ENCODE measurements at places on chromosomes 3 and 15.

DNA sequence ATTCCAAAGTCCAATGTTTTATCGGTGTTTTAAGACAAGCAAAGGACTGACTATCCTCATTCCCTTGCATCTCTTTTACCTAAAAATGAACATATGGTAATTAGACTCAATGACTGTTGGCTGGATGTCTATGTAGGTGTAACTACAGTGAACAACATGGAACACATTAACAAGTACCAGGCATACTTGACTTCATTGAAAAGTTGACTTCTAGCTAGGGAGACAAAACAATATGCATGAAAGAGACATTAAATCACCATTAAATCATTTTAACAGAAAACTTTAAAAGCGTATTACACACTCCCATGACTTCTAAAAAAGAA, 34.3 kb upstream of the ANPEP start:
- no peak for DNase-seq

- no peak for DNase-seq
These were observed 244.5 kb downstream of the CACNA2D3 start for GRCh38 chr3:54366839-54367238.

DNA sequence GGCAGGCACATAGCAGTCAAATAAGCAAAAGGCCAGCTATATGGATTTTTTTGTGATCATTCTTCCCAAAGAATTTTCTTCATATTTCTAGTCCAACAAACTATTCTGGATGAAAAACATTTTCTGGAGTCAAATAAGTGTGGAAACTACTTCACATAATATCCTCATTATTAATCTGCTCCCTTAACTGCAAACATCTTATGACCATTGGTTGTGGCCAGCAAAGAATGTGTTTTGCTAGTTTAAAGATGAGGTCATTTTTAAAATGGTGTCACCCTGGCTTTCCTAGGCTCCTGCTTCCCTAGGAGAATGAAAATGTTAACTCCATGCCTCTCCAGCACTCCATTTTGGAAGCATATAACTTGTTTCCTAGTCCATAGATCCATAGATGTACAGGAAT, 118.8 kb downstream of the SST start:
- DNase-seq, result peak; percentile 47

DNA sequence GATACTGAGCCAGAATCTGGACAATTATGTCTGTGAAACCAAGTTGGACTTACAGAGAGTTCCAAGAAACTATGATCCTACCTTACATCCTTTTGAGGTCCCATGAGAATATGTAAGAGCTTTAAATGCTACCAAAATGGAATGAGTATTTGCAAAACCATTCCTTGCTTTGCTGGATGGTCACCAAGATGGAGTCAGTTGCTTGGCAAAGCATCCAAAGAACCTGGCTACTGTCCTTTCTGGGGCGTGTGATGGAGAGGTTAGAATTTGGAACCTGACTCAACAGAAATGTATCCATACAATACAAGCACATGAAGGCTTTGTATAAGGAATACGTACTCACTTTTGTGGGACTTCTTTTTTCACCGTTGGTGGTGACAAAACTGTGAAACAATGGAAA, 36.2 kb downstream of the AP4E1 start:
- no peak for DNase-seq

DNA sequence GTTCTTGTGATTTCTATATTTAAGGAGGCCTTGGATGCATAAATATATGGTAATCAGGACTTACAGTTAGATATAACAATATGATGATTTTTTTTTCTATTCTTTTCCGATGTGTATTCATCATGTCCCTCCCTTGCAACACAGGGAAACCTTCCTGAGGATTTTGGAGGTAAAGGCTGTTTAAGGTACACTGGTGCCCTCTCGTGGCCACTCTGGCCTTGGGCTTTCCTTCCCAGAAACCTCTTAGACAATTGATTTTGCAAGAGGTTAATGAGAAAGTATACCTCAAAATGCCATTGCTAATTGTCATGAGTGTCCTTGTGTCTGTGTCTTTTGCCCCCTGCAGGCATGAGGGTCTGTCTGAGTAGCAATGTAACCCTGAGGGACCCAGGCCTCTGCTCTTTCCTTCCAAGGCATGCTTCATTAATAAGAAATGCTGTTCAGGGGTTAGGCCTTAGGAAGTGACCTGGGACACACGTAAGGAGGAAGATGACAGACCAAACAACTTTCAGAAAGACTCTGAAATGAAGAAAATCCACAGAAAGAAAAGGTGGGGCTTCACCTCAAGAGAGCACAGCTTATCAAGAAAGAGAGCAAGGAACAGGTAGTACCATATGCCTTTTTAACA, 70.3 kb upstream of the PPP2R3A start:
- peak; percentile 76 for DNase-seq

GRCh38 chr15:51024735-51025453, 69.8 kb downstream of the TNFAIP8L3 start:
- no peak for DNase-seq

DNA sequence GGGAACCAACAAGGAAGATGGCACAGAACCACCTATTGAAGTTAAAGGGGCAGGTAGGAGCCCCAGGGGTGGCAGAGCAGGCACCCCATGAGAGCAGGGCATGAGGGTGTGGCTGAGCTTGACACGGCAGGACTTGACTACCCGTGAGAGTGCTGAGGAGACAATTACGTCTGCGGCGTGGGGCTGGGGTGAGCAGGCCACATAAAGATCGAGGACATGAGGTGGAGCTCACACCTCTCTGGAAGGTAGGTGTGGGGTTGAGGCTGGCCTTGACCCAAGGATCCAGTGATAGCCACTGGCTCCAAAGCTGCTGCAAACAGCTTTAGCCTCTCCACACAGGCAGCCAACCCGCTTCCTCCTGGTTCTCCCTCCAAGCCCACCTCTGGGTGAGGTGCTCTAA, 64.5 kb downstream of the PCSK6 start:
- DNase-seq, result no peak

GRCh38 chr15:45378149-45378912, at the start of gene GATM:
Gene GATM (minus strand): TSS chr15:45378544. CDS start chr15:45378453, 91 bp downstream.
- peak; percentile 91 for DNase-seq

- DNase-seq, result peak; percentile 25
These were observed 52.8 kb downstream of the RGMA start for GRCh38 chr15:93035953-93036810.

DNA sequence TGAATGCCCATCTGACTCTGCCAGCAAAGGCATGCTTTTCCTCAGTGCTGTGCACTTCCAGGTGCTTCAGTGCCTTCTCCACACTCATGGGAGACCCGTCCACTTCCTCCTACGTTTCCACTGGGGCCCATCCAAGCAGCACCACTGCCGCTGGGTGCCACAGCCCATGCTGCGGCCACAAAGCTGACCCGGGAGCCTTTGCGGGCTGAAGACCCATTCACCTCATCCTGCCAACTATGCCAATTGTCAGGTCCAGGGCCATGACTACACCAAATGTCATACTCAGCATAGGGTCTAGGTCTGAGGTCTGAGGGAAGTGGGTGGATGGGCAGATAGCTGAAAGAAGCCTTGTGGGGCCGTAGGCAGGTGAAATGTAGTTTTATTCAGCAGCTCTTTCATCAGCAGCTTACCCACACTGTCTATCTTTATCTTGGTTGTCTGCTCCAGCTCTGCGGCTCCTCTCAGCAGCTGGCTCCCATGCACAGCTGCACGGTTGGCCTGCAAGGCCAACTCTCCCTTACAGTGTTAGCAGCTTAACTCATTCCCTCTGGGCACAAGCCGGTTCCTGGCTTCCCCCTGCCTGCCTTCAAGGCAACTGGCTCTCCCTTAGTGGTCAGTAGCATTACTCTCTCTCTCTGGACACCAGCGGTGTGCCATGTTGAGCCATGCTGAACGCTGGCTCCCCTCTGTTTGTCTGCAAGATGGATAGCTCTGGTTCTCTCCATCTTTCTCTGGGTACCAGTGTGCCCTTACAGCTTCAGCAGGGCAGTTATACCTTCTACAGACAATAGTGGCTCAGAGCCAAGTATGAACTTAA, 63.7 kb upstream of the SIAH2 start:
- DNase-seq, result no peak

GRCh38 chr15:77060546-77060945, 10.4 kb downstream of the TSPAN3 start:
- peak; percentile 49 for DNase-seq

- DNase-seq, result no peak
These were observed 16.1 kb downstream of the HACL1 start for GRCh38 chr3:15585111-15585845.

DNA sequence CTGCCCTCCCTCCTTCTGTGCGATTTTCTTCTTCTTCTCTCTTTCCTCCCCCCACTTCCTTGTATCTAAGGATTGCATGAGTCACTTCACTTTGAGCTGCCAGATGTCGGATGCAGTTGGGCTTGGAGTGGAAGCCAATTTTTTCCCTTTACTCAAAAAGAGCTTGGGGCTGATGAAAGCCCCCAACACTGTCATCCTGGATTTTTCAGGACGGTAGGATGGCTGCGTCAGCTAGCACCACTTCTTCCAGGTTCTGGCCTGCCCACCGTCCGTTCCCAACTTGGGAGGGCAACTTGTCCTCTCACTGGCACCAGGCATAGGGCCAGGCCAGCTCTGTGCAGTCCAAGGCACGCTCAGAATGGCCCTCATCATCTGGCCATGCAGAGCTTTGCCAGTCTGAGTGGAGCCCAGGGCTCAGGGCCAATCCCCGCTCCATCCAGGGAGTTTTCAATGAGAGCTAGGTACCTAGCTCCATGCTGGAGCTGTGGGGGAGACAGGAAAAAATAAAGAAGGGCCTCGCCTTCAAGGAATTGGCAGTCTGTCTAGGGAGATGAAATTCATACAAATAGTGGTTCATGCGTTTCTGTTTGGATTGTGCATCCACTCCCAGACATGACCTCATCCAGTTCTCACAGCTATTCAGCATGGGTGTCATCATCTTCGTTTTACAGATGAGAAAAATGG, 47.7 kb upstream of the INSYN1 start:
- DNase-seq, result peak; percentile 88

GRCh38 chr15:64443016-64443415, 17.4 kb upstream of the ZNF609 start:
- DNase-seq, result no peak

DNA sequence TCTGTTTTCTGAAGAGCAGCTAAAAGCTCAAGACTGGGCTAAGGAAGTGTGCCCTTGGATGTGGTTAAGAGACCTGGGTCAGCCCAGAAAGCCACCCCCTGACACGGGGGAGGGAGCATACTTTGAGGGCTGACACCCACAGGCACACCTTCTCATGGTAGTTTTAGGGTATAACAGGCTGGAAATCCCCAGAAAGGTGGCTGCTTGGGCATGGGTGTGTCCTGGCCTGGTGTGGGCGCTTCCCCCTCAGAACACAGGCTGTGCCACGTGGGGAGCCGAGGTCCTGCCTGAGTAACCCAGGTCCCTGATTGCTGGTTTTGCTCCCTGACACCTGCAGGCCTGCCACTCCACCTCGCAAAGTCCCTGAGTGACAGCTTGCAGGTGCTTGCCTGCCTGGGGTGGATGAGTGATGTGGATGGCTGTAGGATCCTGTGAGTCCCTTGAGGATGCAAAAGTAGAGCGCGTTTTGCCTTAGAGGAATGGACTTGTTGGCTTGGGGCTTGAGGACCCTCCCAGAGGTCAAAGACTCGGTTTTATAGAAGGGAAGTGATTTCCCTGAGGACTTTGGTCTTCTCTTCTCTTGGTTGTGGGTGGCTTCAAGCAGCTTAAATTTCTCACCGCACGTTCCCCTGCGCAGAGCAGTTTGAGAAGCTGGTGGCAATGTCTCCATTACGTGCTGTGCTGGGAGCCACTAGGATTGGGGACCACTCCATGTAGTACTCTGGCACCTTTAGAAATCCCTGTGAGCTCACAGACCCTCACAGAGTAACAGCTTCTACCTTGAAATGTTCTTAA, 94.4 kb downstream of the DNASE1L3 start:
- DNase-seq, result no peak

GRCh38 chr3:32421991-32422859, 30.6 kb downstream of the CMTM7 start:
- peak; percentile 84 for DNase-seq

- no peak for DNase-seq
These were observed 21.6 kb upstream of the TIGIT start for GRCh38 chr3:114272271-114272670.

DNA sequence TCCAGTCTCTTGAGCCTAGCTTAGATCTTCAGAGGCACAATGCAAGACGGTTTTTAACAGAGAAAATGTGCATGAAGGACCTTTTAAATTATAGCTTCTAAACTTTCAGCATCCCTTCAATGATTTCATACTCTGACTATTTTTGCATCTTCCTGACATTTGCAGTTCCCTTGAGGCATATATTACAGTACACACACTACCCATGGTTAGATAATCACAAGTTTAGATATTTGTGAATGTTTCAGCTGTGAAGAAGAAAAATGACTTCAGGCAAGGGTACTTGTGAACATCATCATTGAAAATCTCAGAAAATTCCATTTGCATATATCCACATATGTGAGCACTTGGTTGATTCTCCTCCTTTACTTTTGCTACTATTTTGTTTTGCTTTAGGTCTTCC, 341.5 kb downstream of the ROBO2 start:
- DNase-seq, result no peak

- DNase-seq, result no peak
These were observed 118.5 kb downstream of the MFSD1 start for GRCh38 chr3:158920371-158920770.

DNA sequence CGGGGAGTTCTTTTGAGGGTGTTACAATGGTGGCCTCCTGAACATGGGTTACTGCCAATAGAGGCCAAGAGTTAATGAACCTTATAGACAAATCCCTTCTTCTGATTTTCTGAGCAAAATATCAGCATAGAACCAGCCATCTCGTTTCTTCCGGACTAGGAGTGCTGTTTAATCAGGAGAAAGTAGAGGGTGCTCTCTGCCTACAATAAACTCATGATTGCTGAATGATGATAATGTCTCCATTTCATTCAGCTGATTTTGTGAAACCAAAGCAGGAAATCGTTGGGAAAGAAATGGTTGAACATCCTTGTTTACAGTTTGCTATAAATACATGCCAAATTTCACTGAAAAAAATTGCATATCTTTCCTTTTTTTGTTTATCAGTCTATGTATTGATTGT, 142.8 kb upstream of the PLSCR5 start:
- peak; percentile 47 for DNase-seq

DNA sequence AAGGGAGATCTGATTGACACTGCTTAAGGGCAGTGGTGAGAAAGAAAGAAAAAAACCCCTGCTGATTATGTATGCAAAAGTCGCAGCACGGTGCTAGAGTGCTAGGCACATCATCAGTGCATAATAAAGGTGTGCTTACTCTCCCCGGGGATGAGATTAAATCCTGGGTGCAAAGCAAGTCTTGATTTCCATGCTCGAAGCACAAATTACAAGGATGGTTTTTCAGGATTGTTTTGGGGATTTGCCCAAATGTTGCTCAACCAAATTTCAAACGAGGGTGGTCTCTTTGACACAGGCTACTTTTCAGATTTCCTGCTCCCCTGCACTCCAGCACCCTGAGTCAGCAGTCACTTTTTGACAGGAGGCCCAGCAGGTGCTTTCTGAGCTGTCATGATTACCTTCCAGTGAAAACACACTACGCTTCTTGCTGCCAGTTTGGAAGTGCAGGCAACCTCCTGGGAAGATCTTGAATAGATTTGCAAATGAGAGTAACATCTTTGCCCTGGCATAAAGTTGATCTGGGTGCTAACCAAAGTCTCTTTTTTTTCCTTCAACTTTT, 167.5 kb upstream of the TRIM42 start:
- no peak for DNase-seq

- DNase-seq, result no peak
These were observed 491.3 kb downstream of the EDEM1 start for GRCh38 chr3:5678844-5679243.
